SK-MEL-5 (cell line): ENCODE measurements at places on chromosomes 16 and 17.

GRCh38 chr17:74373838-74374606 is 6.7 kb downstream of the GPR142 start:
- no peak for DNase-seq

DNA sequence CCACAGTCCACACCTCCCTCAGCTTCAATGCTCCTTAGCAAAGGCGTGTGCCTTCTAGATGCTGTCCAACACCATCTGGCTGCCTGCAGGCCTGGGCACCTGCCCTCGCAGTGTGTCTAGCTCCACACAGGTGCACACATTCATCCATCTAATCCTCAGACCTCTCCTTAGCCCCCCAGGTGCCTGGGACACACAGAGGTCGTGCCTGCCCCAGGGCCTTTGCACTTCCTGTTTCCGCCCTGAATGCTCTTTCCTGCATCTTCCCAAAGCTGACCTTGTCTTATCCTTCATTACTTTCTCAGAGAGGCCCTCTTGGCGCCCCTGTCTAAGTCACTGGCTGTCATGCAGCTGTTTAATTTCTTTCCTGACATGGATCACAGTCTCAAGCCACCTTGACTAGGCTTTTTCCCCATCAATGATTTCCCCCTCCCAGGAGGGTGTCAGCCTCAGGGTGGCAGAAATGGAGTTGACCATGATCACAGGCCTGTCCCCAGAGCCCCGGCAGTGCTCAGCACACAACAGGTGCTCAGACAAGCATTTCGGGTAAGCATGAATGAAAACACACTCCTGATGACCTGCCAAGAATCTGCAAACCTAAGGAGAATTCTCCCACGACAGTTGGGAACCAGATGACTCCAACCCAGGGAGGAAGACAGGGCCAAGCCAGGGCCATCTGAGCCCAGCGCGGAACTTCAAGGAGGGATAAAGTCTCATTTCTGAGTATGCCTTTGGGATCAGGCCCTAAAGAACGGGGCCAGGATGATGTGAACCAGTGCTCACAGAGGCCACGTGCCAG is 76.3 kb downstream of the LITAF start:
- no peak for DNase-seq

DNA sequence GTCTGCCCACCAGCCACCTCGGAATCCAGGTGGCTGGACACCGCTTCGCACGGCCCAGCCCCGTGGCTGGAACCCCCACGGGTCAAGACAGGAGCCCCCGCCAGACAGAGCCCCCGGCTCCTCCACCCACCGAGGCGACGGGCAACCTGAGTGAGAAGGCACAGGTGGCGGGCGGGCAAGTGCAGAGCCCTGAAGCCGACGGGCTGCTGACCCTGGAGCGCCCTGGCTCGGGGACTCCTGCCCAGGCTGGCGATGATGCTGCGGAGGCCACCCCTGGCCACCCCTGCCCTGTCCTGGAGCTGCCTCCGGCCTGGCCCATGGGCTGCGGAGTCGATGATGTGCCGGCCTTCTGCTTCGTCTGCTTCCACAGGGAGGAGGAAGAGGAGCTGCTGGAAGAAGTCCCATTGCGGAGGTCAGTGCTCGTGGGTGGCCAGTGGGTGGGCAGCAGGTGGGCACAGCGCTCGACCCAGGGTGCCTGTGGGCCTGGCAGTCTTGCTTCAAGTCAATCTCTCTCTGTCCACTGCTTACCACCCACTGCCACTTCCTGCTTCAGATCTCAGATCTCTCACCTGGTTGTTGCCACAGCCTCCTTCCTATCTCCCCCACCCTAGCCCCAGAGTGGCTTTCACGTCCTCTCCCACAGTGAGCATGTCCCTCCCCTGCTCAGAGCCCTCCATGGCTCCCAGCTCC is 33.1 kb upstream of the SBK1 start:
- DNase-seq, result no peak

- DNase-seq, result no peak
Observed at GRCh38 chr17:35073991-35074627, 10.6 kb upstream of the RFFL start.

- DNase-seq, result no peak
Observed at GRCh38 chr16:57995721-57996405, 4.6 kb downstream of the ZNF319 start.

- DNase-seq, result peak; percentile 95
Observed at GRCh38 chr17:19306160-19307111, 56.1 kb downstream of the B9D1 start.

GRCh38 chr17:62644487-62645173 is 17.2 kb downstream of the MRC2 start:
- DNase-seq, result no peak

GRCh38 chr16:48491517-48491916 is 106.3 kb upstream of the SIAH1 start:
- DNase-seq, result peak; percentile 81

- no peak for DNase-seq
Observed at GRCh38 chr16:7867831-7868230, 535.2 kb downstream of the RBFOX1 start.

GRCh38 chr17:10737168-10737622 is 7.4 kb upstream of the TMEM220 start:
- DNase-seq, result peak; percentile 84

DNA sequence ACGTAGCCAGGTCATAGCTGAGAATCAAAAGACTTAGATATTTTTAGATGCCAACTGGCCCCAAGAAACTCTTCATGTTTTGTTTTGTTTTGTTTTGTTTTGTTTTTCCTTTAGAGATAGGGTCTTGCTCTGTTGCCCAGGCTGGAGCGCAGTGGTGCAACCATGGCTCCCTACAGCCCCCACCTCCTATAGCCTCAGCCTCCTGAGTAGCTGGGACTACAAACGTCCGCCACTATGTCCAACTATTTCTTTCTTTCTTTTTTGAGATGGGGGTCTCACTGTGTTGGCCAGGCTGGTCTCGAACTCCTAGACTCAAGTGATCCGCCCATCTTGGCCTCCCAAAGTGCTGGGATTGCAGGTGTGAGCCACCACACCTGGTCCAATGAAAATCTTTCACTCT is 107.1 kb downstream of the ADCY9 start:
- no peak for DNase-seq

DNA sequence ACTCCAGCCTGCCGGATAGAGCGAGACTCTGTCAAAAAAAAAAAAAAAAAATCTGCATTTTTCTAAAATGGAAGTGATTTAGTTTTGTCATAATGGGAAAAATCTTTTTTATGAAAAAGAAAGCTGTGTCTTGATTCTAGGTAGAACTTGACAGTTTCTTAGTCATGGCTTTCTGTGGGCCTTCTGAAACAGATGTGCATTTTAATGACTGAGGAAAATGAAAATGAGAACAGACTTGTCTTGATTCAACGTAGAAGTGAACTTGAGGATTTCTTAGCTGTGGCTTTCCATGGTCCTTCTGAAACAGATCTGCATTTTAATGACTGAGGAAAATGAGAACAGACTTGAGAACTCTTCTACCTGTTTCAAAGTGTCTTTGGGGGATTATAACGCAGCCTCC is 171.7 kb downstream of the VPS53 start:
- no peak for DNase-seq

GRCh38 chr17:71699907-71700306 is 420.9 kb upstream of the SOX9 start:
- DNase-seq, result no peak

DNA sequence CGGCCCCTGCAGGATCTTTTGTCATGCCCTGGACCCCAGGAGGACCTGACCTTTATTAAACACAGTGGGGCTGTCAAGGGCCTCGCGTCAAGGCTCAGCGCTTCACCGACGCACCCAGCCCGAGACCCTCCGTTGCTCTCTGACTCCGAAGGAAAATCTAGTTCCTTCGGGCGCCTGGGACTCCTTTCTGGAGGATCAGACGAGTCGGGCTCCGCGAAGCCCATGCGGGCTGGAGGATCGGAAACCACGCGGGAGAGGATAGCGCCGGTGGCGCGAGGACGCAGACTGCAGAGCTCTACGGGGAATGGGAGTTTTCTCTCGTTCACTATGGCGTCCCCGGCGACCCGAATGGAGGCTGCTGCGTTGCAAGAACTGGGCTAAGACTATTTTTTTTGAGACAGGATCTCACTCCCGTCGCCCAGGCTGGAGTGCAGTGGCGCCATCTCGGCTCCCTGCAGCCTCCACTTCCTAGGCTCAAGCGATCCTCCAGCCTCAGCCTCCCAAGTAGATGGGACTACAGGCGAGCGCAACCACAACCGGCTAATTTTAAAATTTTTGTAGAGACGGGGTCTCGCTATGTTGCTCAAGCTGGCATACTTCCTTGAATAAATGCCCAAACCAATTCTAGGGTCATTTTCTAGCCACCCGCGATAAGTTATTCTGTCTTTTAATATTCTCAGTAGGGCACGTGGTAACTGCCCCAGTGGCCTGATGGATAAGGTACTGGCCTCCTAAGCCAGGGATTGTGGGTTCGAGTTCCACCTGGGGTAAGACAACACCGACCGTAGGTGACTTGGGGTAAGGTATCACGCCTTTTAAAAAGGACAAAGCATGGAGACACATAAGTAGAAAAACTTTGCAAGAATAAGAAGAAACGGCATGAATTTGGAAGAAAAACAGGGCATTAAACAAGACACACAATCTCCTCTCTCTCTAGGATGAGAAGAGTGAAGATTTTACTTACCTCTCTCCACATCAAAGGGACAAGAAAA is 5.5 kb downstream of the OR1F1 start:
- DNase-seq, result peak; percentile 21

DNA sequence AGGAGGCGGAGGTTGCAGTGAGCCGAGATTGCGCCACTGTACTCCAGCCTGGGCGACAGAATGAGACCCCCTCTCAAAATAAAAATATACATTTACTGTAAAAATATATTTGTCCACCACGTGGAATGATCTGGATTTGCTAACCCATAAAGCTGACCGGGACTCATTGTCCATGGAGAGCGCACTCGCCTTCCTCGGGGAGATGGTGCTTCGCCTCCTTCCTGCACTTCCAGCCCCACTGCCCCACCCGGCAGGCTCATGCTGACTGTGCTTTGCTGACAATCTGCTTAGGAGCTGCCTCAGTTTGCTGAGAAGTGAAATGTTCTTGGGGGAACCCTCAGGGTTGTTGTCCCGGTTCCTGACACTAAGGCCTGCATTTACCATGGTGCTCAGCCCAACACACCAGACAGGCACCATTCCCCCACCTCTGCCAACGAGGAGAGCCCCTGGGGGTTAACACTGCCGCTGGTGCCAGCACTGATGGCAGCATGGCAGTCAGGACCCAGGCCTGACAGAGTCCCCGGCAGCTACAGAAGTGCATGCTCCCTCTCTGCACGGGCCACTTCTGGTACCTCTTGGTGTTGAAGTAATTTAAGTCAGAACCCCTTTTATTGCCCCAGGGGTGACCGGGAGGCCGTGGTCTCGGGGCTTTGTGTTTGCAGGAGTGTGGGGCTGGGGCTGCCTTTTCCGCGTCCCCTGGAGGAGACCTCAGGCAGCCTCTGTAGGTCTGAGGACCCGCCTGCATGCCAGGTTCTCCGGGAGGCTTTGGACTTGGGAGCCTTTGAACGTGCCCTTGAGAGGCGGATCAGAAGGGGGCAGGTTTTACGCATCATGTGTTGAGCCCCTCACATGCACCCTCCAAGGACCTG is 2.5 kb downstream of the NUBP2 start:
- DNase-seq, result no peak

GRCh38 chr17:17156511-17156910 is 49.6 kb downstream of the PLD6 start:
- DNase-seq, result no peak

- DNase-seq, result no peak
Observed at GRCh38 chr17:21164216-21164615, 37.5 kb downstream of the DHRS7B start.

DNA sequence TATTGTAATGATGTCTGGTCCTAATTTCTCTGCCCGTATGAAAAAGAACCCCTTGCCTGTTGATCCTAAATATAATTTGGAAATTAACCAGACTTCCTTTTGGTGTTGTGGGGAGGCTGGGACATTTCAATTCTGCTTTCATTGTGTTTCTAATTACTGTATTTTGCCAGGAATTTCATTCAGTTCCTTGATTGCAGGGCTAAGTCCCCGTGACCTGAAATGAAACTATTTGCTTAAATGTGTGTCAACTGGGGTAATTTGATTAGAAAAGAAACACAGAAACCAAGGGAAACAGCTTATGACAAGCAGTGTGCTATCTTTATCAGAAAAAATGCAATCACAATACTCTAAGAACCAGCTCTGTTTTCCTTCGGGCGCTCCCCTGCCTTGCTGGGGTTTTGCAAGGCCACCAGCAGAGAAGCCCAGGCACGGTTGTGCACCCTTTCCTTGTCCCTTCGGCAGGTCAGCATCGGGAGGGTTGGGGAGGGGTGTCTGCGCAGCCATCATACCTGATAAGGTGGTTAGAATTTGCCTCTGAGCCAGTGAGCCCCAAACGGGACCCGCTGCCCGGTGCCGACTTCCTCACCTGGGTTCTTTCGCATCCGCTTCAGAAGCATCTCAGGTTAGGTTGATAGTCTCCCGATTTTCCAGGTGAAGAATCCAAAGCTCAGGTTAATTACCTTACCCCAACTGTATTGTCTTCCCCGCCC is 19.4 kb downstream of the KLHL36 start:
- DNase-seq, result no peak

DNA sequence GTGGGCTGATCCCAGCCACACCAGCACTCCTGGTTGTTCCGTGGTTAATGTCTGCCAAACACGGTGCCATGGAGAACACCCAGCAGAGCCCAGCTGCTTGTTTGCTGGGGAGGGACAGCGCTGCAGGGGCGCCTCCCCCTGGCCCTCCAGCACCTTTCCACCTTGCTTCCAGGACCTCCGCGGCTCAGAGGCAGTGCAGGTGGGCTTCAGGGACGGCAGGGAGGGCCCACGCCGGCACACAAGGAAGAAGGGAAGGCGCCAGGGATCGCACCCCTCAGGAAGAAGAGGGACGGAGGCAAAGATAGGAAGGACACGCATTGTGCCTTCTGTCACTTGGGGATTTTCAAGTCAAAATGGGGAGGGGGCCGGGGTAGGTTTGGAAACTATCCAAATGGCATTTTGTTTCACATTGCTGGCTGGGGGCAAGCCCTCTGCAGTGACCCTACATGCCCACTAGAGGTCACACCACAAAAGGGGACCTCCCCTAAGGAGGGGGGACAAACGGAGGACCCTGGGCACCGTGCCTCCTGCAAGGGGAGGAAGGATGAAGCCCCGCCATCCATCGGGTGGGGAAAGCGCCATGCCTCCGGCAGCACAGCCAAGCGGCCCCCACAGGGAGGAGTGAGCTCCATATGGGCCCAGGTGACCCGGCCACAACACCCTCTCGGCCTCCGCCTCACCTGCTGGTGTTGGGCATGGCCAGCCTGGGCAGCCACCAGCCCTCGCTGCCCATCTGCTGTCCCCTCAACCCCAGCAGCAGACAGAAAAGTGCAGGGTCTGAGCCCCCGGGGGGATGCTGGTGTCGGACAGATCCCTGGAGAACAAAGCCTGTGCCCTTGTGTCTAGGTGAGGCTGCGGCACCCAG is 7.5 kb upstream of the C16orf95 start:
- DNase-seq, result peak; percentile 33

- DNase-seq, result no peak
Observed at GRCh38 chr17:45009676-45010467, 41.6 kb downstream of the DCAKD start.
